ENCODE measurements at places on chromosomes 2 and 18.

DNA sequence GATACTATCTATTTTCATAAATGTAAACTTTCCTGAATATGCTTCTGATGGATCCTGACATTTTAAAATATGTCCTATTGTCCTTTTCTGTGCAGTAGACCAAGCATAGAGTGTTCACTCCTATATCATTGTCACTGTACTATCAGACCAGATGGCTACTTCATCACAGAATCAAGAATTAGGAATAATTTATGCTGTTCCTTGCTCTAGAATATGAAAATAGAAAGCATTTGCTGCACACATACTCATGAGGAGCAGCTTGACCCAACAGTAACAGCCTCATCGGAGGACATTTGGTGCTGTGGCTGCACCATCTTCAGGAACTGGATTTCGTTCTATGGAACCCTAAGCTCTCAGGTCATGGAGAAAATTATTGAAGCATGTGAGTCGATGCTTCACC, 468.9 kb upstream of the HNRNPA3 start:
- no peak for DNase-seq

GRCh38 chr2:186725783-186726182, 31.9 kb downstream of the FAM171B start:
- no peak for DNase-seq

GRCh38 chr2:16126517-16127275, 186.3 kb downstream of the MYCN start:
- DNase-seq = no peak

DNA sequence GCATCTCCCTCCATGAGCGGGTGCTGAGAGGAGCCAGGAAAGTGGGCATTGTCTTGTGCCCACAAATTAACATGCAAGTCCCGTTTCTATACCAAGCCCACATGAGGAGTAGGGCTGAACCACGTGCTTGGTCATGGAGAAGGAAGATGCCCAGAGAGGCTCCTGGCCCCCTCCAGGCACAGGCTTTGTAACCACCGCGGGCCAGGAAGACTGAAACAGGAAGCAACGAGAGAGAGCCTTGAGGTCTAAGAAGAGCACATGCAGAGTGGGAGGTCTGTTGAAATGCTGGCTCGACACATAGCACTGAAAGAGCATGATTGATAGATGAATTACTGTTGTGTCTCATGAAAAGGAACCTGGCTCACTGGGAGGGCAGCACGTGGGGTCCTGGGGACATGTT, 36.3 kb downstream of the VWA3B start:
- DNase-seq = no peak

GRCh38 chr2:23828986-23829385, 97.9 kb downstream of the ATAD2B start:
- no peak for DNase-seq

GRCh38 chr2:130870779-130871178, 34.1 kb downstream of the ARHGEF4 start:
- DNase-seq = no peak

DNA sequence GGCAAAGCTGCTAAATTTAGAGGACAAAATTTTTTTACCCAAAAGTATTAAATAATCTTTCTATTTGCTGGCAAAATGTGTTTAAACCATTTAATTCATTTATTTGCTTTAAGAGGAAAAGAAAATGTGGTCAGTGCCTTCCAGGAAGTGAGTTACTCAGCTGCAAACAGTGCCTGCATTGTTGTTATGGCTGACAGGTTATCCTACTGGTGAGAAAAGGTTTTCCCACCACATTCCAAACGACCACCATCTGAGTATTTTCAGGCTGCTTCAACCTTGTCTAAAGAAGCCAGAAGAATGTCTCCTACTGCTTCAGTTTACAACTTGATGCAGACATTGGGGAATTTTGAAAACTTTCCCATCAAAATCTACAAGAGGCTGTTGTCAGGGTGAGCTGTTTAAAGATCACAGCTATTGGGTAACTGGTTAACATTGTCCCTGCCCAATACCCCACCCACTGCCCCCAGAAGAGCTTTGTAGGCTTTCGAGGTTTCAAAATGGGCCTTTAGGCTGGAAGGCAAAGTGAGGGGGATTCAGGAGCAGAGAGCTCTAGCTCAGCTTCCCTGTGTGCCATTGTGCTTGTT, 461.3 kb upstream of the FANCL start:
- DNase-seq = no peak

- DNase-seq = no peak
Observed at GRCh38 chr2:30684516-30684915, 122.7 kb downstream of the CAPN13 start.

DNA sequence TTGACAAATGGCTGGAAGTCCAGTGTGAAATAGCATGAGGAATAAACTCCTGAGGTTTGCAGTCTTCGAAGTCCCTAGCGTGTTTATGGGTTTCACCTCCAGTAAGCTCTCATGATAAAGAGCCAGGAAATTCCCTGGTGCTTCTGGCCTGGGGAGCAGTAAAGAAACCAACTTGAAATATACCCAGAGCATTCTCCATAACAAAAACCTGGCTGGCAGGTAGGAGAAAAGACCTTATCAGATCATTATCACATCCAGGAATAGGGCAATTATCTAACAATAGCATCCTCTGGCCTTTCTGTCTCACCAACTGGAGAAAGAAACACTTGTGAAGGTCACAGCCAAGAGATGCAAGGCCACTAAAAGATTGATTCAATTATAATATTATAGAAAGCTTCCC, 513.6 kb upstream of the LRRTM4 start:
- DNase-seq = no peak
